ENCODE measurements at places on chromosomes 12 and 14.
A peak's percentile ranks its signal among the peaks of the same experiment; 100 is the strongest.

DNA sequence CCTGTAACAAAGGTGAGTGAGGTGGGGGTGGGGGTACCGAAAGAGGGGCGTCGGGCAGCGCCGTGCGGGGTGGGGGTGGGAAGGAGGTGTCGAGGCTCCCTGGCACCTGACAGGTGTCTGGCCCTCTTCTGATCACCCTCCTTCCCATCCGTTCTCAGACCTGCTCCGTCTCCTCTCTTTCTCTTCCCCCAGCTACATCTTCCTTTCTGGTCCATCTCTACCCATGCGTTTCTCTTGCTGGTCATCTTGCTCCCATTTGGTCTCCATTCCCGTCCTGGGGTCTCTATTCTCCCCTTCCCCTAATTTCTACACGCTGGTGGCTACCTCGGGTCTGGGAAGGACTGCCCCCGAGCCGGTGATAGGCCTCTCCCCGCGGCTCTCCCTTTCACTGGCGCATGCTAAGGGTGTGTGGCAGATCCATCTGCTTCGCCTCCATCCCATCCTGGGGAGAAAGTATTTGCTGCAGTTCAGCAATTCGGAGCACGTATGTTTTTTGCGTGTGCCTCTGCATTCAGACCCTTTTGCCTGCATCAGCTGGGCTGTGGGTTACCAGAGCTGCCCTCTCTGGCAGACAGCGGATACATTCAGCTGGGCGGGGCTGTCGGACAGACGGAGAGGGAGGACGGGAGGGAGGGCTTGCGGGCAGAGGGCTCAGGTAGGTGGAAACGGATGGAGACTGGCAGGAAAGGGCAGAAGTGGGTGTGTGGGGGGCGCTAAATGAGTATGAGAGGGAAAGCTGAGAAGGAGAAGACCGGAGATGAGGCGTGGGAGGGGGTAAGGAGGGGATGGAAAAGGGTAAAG lies 730 bp downstream of the CLSTN3 start:
- peak; percentile 24 for DNase-seq

DNA sequence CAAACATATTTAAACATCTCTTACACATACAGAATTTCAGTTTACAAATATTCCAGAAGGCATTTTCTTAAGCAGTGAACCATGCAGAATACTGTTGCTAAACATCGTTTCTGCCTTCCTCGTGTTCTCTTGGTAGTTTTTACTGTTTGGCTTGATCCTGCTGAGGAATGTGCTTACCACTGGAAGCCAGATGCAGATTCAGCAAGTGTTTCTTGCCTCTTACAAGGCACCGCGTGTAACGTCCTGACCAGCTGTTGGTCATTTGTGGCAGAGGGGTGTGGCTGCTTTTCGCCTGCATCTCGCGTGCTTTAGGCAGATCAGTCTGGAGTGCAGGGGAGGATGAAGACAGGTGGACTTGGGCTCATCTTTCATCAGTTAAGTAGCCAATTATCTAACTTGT lies 12.4 kb downstream of the EIF2B1 start:
- no peak for DNase-seq

DNA sequence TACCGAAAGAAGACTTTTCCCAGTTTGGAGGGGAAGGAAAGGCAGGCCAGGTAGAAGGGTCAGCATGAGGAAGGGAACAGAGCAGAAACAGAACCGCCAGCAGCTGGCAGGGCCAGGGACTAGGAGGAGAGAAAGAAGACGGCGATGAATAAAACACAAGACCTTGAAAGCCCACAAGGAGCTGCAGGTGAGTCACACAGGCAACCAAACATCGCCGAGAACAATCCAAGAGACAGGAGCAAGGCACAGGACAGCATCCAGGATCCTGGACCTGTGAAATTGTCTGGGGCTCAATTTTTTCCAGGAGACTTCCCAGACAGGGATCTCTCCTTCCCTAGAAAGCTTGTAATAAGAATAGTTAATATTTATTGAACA lies 47.3 kb downstream of the NUAK1 start:
- no peak for DNase-seq

GRCh38 chr14:104250175-104250574 lies 111.8 kb downstream of the KIF26A start:
- DNase-seq = no peak

GRCh38 chr12:28711421-28711820 lies 437.7 kb upstream of the FAR2 start:
- no peak for DNase-seq

GRCh38 chr14:98959958-98960616 lies 311.9 kb downstream of the BCL11B start:
- DNase-seq = no peak

GRCh38 chr14:67345583-67345982 lies 14.0 kb downstream of the ATP6V1D start:
- DNase-seq = no peak

DNA sequence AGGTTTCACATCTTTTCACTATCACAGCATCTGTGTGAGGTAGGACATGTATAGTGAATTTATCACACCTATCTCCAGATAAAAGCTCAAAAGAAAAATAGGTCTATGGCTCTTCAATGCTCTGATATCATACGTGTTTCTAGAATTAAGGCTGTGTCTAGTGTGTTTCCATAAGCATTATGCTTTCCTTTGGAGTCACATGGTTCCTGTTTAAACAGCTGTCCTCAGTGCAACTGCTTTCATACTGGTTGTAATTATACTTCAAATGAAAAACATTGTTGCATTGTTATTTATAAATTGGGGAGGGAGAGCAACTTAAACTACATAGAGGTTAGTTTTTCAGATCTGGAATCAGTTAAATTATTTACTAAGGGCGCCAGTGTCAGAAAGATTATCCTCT lies 151.6 kb downstream of the SYT1 start:
- no peak for DNase-seq

GRCh38 chr12:101740566-101740965 lies 1.3 kb upstream of the SYCP3 start:
- DNase-seq = no peak

GRCh38 chr14:96739200-96739910 lies 57.8 kb upstream of the VRK1 start:
- no peak for DNase-seq

DNA sequence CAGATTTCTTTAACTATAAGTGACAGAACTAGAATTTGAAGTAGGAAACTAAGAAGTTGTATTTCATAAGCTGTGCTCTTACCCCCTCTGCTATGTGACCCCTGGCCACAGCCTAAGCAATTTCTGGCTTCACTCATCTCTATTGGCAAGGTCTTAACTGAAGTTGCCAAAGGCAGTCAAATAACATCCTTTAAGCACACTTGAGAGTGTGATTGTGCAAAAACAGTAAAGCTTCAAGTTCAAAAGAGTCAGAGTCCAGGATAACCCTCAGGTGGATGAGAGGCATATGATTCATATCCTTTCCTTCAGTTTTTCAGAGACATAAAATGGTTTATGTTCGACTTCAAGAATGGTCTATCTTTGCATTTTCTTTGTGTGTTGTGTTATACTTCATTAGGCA lies 45.2 kb downstream of the GRIP1 start:
- no peak for DNase-seq
